Activated CD4-positive, alpha-beta memory T cell treated with anti-CD3 and anti-CD28 coated beads for 36 hours (primary cell): ENCODE measurements at places on chromosomes 2 and 18.

DNA sequence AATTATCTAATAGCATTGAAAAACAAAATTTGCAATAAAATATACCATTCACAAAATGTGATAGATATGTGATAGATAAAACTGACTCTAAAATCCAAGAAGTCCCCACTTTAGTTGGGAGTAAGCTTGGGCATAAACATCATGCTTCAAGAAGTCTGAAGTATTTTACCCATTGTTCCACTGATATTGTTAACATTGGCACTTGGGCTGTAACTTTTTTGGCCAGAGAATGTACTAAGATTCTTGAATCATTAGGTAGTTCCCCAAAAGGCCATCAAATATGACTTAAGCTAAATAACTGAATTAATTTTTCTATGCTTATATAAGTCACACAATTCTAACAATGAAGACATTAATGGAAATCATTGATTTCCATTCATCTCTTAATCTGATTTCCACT is 413.6 kb downstream of the CDH2 start:
- DNase-seq = no peak

GRCh38 chr2:127382831-127383230 is 4.9 kb downstream of the MAP3K2 start:
- DNase-seq = no peak

DNA sequence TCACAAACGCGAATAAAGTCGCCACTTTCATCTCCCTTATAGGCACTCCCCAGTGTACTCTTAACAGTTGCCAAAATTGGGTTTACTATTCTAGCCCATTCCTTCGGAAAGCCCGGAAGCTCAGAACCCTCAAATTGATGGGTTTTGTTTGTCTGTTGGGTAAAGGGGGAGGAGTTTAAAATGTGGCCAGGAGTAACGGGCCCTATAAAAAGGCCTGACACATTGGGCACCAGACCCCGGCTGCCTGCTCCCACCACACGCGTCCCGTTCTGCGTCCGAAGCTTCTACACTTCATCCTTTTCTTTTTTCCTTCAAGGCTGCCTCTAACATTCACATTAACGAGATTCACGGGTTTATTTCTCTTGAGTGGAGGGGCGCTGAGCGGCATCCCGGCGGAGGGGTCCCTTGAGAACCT is 837 bp downstream of the NHEJ1 start:
- DNase-seq = no peak

GRCh38 chr18:79611040-79611681 is 68.4 kb upstream of the CTDP1 start:
- no peak for DNase-seq

DNA sequence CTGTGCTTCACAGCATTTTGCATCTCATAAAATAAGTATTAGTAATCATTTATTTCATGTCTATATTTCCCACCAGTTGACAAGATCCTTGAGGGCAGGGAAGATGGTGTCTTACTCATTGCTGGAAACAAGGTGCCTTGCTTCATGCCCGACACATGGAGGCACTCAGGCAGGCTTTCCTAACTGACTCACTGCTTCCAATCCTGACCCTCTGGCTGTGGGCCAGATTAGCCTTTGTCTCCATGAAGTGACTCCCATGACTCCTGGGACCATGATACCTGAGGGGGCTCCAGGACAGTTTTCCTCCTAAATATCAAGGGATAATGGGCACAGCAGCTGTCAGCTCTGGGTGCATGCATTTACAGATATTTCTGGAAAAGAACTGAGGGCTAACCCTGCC is 275.1 kb downstream of the AGPS start:
- no peak for DNase-seq

DNA sequence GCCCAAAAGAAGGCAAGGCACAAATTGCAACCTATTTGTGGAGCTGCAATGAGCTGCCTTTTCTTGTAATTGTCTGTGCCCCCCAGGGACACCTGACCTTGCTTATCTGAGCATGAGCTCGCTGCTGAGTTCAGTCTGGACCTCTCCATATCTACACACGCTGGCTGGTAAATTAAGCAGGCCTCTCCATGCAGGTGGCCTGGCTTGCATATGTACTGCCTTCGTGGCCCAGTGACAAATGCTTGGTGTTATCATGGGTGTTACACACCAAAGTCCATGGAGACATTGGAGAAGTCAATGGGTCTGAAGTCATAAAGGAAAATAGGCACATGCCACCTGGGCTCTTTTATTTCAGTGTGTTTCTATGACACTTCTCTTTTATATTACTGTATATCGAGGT is 121.2 kb downstream of the IRS1 start:
- DNase-seq = no peak

DNA sequence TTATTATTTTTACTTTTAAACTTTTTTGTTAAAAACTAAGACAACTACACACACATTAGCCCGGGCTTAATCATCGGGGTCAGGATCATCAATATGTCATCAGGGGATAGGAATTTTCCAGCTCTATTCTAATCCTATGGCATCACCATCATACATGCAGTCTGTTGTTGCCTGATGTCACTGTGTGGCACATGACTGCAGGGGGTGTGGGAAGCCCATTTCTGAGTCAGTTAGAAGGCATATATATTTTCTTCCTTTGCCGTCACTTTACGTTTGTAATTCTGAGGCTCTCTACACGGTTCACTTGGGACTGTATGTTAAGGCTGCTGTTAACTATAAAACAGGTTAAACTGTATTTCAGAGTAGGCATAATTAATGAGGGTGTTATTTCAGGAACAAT is 144.4 kb upstream of the ITGA6 start:
- no peak for DNase-seq

DNA sequence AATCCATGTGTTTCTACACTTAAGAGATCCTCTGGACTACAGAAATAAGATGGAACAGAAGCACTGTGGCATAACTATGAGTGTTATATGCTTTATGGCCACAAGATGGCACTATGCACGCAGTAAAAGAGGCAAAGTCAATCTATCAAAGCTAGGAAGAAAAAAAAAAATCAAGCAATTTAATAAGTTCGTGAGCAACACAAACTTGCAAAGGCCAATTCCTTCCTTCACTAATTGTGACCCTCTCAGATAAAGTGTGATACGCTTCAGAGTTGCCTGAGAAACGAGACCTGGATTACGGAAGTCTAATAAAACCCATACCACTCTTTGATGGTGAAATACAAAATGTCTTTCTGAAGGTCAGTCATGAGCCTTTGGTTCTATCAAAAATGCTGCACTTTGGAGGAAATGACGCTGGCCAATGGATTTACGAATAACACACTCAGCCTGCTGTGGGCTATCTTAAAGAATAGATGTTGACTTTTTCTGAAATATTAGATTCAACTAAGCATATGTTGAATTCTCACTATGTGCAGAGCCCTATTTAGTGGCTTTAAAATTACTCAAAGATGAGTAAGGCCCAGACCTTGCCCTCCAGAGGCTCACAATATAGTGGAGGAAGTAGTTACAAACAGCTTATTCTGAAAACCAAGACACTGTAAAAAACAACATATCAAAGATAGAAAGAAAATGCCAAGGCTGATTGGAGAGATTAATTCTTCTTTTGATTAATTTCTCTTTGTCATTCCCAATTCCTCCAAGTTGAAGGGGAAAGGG is 35.5 kb upstream of the TTR start:
- peak; percentile 40 for DNase-seq

- peak; percentile 37 for DNase-seq
These were observed 376 bp downstream of the NDUFA10 start for GRCh38 chr2:240024766-240025165.

GRCh38 chr2:178761759-178762371 is 45.4 kb downstream of the TTN start:
- peak; percentile 9 for DNase-seq

DNA sequence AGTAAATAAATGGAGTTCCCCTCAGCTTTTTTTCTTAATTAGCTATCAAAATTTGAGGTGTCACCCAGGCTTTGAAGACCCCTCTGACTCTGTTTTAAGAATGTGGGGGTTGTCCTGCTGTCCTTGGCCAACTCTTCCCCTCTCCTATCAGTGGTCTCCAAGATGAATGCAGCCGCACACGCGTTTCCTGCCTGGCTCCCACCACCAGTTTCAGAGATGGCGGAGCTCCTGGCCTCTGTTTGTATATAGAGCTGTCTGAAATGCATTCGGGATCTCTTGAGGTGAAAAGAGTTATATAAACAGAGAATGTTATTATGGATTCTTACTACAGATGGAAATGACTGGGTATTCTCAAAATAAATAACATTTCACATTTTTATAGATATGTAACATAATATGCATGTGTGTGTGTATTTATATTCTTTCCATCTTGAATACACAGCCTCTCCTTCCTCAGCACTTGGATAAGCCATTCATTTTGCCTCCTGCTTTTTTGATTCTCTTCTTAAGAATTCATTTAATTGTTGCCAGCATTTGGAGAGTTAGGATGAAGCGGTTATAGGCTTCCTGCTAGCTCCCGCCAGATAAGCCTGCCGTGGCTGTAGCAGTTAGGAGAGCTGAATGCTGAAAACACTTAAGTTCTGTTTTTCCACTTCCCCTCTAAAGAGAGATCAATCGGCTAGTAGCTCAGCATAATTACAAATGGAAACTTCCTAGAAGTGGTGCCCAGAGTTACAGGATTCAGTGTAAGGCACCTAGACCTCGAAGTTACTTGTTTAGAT is 659.3 kb upstream of the FANCL start:
- DNase-seq = no peak

GRCh38 chr2:174683392-174683759 is 80.9 kb downstream of the CHRNA1 start:
- peak; percentile 40 for DNase-seq

GRCh38 chr2:157810037-157810436 is 66.1 kb downstream of the ACVR1 start:
- DNase-seq = no peak

- no peak for DNase-seq
These were observed 35.8 kb downstream of the SLC4A3 start for GRCh38 chr2:219663116-219663762.

DNA sequence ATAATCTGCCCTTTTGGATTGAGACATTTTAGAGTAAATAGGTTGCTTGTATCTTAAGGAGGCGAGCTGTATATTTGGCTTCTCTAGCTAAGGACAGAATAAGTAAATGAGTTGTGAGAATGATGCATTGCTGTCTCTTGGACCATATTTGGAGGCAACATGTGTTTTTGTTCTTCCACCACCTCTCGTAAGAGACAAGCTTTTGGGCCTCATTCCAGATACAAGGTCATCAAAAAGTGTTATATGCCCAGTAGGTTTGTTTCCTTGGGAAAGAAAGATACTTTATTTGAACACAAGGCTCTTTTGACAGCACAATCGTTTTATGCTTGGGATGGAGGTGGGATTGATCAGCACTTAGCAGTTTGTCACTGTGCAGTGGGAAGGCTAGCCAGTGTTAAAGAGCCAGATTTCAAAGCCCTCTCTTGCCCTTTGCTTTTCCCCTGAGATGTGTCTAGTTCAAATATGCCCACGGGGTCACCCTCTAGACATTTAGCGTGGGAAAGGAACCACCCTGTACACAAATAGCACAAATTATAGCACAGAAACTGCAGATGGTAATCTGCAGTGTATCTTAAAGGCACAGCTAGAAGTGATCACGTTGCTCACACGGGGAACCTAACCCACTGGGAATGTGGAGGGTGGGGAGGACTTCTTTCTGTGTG is 131.3 kb downstream of the MAP4K4 start:
- DNase-seq = no peak

DNA sequence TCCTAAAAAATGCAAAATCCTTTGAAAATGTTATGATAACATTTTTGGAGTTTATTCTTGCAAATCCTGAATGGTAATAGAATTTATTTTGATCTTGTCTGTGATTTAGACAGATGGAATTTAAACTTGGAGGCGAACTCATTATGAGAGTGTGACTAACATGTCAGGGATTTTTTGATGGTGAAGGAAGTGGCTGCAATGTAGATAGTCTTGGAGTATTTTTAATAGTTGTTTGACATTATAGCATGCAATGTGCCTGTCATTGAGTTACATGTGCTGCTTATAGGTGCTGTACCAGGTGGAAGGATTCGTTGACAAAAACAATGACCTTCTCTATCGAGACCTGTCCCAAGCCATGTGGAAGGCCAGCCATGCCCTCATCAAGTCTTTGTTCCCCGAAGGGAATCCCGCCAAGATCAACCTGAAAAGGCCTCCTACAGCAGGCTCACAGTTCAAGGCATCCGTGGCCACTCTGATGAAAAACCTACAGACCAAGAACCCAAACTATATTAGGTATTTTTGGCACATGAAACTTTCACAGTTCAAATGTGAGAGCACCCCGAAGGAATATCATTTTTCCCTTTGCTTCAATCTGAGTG is 141.8 kb downstream of the MYO1B start:
- DNase-seq = no peak

- no peak for DNase-seq
These were observed 368.8 kb downstream of the NUP35 start for GRCh38 chr2:183493040-183493439.
